Mesenteric fat pad (tissue), 1 donor: ENCODE measurements at places on chromosomes 2 and 18. TPM values are rescaled to one million over a fixed set of nuclear protein-coding genes. Genes with fewer than 3 reads are reported as not detected.

Gene SCN3A
- 1.3 TPM for total RNA-seq

Gene ALPP
- not detected for total RNA-seq

Gene RAB27B
- total RNA-seq, result 0.93 TPM

Gene UGT1A1
- total RNA-seq, result 0.32 TPM

Gene ANKRD30BL
- not detected for total RNA-seq

GRCh38 chr18:57461652-57462269 lies 26.6 kb downstream of the ONECUT2 start:
- no peak for DNase-seq

DNA sequence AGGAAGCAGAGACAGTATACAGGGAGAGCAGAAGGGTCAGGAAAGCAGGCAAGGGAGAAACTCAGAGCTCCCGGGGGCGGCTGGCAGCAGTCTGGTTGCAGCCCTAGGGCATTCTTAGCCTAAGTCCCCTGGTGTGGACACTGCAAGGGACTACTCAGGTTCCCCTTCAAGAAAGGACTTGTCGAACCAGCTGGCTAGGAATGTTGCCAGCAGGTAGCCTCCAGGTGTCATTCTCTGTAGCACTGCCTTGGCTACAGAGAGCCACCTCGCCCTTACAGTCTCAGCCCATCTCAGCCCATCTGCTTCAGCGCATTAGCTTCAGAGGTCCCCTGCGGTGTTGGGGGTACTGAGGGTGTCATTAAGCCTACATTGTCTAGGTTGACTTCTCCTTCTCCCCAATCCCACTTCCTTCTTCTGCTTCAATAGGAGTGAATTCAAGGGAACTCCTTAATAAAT lies 11.3 kb upstream of the TMSB10 start:
- no peak for DNase-seq

DNA sequence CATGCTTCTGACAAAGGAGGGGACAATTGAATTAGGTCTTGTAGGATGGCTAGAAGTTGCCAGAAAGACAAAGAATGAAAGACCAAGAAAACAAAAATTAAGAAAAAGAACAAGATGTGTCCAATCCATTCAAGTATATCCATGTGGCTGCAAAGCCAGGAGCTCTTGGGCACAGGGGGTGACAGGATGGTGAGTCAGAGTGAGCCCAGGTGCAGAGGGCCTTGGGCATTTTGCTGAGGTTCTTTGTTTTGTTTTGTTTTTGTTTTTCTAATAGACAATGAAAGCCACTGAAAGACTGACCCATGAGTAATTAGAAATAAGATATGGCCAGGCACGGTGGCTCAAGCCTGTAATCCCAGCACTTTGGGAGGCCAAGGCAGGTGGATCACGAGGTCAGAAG lies 104.6 kb upstream of the KLHL29 start:
- no peak for DNase-seq
